ENCODE measurements at places on chromosomes 4 and X.

GRCh38 chr4:100823993-100824323 lies 306.1 kb upstream of the EMCN start:
- DNase-seq = no peak

DNA sequence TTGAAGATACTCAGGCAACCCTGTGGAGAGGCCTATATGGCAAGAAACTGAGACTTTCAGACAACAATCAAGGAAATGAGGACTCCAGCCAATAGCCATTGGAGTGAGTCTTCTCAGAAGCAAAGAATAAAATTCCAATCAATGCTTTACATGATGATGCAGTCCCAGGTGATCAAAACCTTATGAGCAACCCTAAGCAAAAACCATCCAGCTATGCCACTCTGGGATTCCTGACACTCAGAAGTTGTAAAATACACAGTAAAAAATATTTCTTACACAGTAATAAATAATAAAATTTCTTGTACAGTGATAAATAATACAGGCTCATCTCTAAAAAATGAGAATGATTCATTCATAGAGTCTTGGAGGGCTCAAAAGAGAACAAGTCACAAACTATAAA lies 150.6 kb downstream of the IL15 start:
- no peak for DNase-seq

DNA sequence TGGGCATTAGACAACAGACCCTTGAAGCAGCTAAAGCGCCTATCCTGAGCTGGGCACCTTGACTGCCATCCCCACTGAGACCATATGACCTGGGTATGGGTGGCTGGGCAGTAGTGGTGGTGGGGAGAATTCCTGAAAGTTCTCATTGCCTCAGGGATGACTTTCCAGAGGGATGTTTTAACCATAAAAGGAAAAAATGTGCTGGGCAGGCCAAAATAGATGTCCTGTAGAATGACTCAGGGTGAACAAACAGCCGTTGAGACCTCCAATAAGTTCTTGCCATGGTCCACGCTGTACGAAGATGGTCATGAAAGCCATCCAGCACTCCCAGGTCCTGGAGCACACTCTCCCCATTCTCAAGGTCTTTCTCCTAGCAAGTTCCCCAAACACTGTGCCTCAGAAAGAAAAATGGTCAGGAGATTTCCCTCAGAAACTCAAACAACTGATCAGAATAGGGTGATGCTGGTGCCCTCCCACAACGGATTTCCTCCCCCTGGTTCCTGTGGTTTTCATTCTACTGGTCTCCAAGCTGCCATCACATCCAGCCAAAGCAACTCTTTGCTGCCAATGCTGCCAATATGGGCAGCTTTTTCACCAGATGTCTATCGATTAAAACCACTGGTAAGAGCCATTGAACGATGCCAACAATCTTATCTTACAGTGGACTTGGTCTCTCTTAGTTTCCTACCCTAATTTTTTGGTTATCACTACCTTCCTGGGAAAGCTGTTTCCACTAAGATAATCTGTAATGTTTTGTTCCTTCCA lies 11.2 kb downstream of the CDKN2AIP start:
- DNase-seq = no peak

GRCh38 chrX:10110984-10111363 lies 45.8 kb upstream of the CLCN4 start:
- DNase-seq = no peak

- DNase-seq = peak; percentile 65
These were observed 496.3 kb downstream of the PDGFC start for GRCh38 chr4:156475322-156475721.

All from brain (organoid and tissue), 16 donors.